ENCODE measurements at places on chromosomes 5 and 9. TPM values are rescaled to one million over a fixed set of nuclear protein-coding genes. Genes with fewer than 3 reads are reported as not detected.

Gene GKAP1
- 2.5 TPM for total RNA-seq

Gene FOXD4L6
- total RNA-seq: not detected

Gene BTNL3
- not detected for total RNA-seq

Gene AIF1L
- not detected for total RNA-seq

Gene POLR3G
- total RNA-seq: 9.5 TPM

Gene FUT7
- total RNA-seq: 10.0 TPM

DNA sequence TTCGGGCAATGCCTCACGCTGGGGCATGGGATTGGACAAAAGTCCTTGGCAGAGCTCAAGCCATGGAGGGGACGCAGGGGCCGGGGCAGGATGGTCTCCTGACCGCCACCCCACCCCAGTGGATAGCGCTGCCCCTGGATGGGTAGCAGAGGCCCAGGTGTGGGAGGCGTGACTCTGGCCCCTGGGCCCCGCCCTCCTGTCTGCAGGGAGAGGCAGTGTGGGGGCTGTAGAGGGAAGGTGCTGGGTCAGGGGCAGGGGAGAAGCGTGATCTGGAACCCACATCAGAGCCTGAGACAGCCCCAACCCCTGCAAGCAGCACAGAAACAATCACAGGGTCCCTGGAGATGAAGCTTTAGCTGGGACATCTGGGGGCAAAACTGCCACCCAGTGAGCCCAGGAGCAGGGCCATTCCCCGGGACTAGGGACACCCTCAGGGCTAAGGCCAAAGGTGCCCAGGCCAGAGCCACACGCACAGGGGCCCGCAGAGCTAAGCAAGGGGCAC, 36.2 kb downstream of the NACC2 start:
- DNase-seq: no peak

- DNase-seq: no peak
These were observed 82.9 kb downstream of the RAPGEF1 start for GRCh38 chr9:131657037-131657377.

DNA sequence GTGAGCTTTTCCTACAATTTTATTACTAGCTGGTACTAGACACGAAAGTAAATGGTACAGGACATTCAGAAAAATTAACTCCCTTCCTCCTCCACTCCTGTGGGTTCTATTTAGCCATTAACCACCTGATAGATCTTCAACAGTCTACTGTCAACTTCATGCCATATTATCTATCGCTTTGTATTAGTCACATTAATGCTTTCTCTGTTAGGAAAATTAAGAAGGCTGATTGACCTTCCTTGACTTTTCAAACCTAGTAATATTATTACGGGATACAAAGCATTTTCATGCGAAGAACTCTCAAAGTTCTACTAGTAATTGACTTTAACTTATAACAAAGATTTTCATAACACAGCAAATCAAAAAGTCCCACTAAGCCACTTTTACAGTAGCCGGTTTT, 1.2 kb downstream of the TEX10 start:
- no peak for DNase-seq

GRCh38 chr9:96522366-96522765, 72.4 kb downstream of the HABP4 start:
- no peak for DNase-seq

GRCh38 chr9:91465420-91465819, 41.8 kb upstream of the NFIL3 start:
- no peak for DNase-seq

DNA sequence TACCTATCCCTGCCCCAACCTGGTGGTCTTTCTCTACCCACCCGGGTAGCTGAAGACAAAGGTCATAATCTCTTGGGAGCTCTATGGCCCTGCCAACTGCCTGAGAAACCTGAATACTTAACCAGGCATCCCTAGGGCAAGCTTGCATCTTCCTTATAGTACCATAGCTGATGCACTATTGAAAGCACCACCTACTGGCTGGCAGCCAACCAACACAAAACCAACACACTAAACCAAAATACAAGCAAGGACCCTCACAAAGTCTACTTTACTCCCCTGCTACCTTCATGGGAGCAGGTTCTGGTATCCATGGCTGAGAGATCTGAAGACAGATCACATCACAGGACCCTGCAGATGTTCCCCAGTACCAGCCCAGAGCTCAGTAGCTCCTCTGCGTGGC, 171.8 kb upstream of the TAS2R1 start:
- DNase-seq: no peak

DNA sequence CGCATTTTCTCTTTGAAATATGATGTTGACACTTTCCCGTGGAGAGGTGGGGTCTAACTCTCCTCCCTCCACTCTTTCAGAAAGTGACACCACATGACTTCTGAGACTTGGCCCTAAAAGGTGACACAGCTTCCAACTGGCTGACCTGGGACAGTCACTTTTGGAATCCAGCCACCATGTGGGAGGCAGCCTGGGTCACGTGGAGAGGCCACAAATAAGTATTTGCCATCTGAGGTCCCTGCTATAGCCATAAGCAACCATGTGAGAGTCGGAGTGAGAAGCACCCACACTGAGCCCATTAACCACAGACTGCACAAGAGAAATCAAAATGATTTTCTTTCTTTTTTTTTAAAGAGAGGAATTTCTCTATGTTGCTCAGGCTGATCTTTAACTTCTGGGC, 4.1 kb upstream of the PHYKPL start:
- no peak for DNase-seq

DNA sequence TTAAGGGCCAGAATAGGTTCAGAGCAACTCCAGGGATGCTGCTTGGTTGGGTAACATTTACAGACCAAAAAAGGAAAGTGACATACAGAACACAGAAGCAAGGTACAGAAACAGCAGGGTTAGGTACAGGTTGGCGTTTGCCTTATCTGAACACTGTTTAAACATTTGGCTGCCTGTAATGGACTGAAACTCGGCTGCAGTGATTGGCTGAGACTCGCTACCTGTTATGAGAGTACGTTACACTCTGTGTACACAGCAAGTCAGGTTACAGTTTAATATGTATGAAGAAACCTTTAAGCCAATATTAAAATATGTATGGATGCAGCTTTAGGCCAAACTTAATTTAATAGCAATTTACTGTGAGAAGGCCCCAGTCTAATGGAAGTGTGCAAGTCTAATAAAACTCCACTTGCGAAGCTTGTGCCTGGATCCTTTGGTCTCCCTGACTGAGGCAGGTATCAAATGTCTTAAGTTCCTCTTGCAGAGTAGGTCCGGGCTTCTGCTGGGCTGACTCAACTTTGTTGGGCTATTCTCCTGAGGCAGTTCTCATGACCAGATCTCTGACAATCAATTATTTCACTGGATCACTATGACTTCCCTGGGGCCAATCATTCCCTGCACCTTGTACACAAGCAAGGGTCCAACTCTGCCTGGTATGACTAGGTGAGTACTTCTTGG, 204.9 kb downstream of the ZNF462 start:
- no peak for DNase-seq

- DNase-seq: no peak
These were observed 18.3 kb downstream of the PDGFRB start for GRCh38 chr5:150137168-150137957.

DNA sequence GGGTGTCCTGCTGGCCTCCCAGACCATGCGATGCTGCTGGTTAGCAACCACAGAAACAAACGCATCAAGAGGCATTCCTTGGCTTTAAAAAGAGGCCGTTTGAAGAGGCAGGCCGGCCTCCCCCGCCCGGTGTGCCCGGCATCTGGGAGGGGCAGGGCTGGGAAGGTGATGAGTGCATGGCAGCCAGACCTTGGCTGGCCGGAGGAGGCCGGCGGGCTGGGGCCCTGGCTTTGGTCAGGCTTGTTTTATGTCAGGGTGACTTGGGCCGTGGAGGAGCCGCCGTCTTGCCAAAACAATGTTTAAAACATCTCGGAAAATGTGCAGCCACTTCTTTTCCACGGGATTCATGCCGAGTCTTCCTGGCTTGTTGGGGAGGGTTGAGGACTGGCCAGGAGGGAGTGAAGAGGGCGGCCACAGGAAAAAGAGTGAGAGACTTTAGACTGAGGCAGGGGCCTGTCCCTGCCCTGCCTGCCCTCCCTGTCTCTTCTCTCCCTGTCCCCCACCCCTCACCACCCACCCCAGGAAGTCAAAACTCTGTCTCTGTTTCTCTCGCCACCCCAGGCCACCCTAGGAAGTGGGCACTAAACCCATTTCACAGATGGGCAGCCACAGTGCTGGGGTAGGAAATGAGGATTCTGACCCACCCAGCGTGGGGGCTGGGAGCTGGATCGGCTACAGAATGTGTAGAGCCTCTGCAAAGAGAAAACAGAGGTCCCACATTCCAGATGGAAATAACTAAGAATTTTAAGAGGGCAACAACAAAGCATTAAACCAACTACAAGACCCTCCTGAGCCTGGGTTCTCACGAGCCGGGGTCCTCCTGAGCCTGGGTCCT, 143.0 kb downstream of the RXRA start:
- DNase-seq: no peak

DNA sequence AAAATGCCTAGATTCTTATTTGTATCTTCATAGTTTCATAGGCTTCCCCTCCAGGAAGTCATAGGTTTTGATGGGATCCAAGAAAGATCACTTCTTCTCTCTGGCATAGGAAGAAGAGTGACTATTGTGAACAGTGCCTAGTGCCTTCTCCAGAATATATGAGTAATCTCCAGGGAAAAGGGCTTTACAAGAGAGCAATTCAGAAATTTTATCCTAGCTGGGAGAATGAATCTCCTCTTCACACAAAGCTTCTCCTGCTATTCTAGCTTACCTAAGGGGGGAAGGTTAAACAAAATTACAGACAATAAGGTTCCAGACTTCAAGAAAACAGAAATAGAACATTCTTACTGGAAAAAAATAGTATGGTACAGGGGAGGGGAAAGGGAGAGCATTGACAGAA, 1193.3 kb upstream of the CDH6 start:
- no peak for DNase-seq

GRCh38 chr5:126680191-126680817, 79.6 kb downstream of the PHAX start:
- no peak for DNase-seq

DNA sequence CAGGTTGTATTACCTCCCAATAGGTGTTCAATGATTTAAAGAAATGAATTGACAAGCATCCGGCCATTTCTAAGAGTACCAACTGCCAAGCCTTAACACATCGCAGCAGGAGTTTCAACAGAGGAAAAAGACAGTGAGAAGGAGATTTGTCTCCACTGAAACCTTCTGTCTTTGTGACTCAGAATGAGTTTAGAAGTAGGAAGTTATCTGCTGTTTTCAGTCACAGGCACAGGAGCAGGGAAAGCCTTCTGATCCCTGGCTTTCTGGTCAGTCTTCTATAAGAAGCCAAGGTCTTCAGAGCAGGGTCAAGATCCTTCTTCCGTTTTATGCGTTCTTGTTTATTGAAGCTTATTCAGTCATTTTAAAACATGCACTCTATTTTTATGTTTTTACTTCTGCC, 390.7 kb upstream of the PCSK5 start:
- DNase-seq: no peak

DNA sequence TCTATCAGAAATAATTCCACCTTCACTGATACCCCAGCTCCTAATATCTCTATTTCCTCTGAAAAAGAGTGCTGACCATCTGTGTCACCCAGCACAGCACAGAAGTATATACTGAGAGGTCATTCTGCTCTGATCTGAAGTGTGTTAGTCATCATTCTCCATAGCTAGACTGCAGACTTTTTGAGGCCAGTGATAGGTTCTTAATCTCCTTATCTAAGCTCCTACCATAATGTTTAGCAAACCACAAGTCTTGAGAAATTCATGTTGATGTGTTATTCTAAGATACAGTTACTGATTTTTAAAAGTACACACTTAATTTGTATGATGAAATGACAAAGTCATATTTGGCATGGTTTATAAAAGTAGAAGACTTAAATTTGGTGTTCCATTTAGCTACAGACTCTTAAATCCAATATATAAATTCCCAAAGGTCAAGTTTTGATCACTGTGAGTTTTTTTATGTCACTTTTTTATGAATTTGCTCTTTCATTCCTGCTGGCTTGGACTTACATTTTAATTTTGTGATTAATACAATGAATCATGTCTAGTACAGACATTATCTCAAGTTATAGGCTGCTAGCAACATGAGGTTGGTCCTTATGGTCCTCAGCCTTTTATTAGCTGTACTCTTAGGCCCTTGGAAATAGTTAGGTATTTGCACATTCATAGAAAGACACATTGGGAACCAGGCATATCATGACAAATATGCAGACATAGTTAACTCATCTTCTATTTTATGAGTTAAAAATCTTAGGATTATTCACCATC, 380.8 kb downstream of the EBF1 start:
- no peak for DNase-seq

DNA sequence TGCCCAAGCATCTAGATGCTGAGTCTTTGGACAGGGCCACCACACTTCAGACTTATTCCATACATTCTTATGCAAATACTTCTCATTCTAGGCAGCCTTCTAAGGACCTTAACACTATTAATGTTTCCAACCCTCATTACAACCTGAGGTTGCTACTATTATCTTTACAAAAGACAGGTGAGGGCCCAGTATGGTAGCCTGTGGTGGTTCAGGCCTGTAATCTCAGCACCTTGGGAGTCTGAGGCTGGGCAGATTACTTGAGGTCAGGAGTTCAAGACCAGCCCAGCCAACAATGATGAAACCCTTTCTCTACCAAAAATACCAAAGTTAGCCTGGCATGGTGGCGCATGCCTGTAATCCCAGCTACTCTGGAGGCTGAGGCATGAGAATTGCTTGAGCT, 16.2 kb downstream of the ZFP62 start:
- DNase-seq: no peak

GRCh38 chr5:109697339-109697738, 7.6 kb downstream of the MAN2A1 start:
- DNase-seq: no peak
